8988T (cell line): ENCODE measurements at places on chromosomes 12 and 14.

DNA sequence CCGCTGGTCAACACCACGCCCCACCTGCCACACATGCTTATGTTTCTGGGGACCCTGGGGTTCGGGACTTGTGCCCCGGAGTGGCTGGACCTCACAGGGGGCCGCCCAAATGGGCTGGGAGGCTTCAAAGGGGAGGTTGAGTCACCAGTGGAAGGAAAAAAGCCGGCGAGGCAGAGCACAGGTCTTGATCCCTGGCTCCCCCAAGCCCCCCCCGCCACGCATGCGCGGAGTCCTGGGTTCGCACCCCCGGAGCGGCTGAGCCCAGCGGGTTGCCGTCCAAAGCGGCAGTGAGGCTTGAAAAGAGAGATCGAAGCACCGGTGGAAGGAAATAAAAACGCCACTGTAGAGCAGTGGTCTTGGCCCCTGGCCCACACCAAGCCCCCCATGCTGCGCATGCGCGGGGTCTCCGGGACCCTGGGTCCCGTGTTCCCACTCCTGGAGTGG is 313.5 kb downstream of the ALG10 start:
- no peak for DNase-seq

DNA sequence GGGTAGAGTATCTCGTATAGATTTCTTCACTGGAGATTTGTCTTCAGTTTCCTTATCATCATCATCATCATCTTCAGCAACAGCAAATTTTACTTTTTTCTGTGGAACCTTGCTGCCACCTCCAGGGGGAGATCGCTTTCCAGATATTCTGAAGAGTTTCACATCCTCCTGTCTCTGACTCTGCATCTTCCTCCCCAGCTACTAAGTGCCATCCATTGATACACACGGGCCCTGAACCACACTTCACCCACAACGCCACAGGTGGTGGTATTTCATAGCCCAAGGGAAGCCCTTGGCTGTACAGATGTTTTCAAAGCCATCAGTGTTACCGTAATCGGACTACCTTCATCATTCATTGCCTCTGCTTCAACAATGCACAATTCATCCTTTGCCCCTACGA is 82.2 kb downstream of the PPP2R5C start:
- no peak for DNase-seq

DNA sequence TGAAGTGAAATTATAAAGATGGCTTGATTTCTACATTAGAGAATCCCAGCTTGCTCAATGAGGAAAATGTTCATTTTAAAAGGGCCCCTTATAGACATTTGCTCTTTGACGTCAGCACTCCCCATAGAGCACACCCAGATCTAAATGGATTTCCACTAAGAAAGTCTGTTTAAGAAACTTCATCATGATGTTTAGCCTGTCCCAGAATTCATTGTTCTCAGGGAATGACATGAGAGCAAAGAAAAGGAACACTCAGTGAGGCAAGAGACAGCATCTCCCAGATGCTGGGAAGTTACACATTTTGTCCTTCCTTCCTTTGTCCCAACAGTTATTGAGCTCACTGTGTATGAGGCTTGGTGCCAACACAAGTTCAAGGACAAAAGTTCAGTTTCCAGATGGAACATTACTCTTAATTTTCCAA is 4.9 kb downstream of the PHLDA1 start:
- DNase-seq = no peak

- DNase-seq = no peak
Observed at GRCh38 chr12:71174825-71175224, 17.0 kb upstream of the TSPAN8 start.

DNA sequence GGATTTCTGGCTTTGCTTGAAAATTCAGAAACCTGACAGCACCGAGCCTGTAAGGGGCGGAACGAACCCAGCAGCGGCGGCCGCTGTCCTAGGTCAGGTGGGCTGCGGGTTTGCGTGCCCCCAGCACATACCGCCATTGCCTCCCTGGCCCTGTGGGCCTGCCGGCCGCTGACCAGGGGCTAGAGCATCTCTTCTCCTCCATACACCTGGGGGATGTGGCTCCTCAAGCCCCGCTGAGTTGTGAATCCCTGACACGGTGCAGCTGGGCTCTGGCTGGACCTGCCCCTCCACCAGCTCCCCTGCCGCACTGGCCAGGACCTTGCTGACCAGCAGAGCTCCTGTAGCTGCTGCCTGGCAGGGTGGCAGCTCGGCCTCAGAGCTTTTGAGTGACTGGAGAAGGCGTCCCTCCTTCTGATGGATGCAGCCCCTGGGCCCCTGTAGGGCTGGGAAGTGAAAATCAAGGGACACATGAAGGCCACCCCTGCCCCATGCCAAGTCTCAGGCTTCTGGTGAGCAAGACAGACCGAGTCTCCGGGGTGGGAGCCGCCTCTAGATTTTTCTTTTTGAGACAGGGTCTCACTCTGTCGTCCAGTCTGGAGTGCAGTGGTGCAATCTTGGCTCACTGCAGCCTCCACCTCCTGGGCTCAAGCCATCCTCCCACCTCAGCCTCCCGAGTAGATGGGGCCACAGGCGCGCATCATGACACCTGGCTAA is 184.9 kb upstream of the SFSWAP start:
- no peak for DNase-seq

GRCh38 chr12:90100579-90100978 is 391.9 kb upstream of the ATP2B1 start:
- DNase-seq = no peak

DNA sequence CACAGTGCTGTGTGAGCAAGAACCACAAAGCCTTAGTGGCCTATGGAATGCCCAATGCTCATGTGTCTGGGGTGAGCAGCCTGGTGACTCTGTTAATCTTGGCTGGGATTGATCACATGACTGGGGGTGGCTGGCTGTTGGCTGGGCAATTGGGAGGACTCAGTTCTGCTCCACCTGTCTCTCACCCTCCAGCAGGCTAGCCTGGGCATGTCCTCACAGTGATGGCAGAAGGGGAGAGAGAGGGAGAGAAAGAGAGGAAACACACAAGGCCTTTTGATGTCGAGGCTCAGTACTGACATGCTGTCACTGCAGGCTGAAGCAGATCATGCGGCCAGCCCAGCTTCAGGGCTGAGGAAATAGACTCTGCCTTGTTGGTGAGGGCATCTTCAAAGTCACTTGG is 136.8 kb downstream of the TBX5 start:
- DNase-seq = no peak

- DNase-seq = no peak
Observed at GRCh38 chr12:57575771-57576612, 15.0 kb upstream of the PIP4K2C start.

- DNase-seq = no peak
Observed at GRCh38 chr12:103745962-103746361, 95.1 kb downstream of the NT5DC3 start.

DNA sequence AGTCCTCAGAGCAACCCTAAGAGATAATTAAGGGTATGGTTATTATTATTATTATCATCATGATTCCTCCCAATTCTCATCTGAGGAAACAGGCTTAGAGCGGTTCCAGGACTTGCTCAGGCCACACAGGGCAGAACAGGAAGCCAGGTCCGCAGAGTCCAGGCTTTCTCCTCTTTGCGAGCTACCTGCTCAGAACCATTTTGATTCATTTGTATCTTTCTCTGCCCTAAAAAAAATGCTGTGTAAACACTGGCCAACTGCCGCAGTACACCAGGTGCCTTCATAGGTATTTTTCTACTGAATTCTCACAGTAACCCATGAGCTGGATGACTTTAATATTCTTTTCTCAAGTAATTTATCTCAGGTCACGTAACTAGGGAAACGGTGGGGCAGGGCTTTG is 45.3 kb downstream of the ST8SIA1 start:
- no peak for DNase-seq

GRCh38 chr12:60144395-60144794 is 548.6 kb downstream of the SLC16A7 start:
- DNase-seq = no peak
